Activated CD8-positive, alpha-beta memory T cell treated with anti-CD3 and anti-CD28 coated beads for 1 hour (primary cell): ENCODE measurements at places on chromosomes 12 and 14.

DNA sequence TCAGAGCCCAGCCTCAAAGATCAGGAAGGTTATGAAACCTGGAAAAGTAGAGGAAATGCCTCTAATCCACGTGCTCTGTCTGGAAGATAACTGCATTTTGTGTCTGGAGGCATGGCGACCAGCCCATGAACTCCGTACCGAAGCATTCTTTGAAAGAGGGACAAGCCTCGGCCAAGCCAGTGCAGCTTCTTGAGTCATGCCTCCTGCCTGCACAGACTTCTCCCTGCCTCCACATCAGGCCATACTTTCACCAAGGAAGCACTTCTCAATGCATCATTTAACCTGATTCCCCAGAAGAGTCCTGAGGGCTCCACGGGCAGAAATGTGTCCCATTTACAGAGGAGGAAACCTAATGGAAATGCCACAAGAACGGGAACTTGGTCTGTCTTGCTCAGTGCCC is 3.4 kb downstream of the ACTN1 start:
- DNase-seq = no peak

DNA sequence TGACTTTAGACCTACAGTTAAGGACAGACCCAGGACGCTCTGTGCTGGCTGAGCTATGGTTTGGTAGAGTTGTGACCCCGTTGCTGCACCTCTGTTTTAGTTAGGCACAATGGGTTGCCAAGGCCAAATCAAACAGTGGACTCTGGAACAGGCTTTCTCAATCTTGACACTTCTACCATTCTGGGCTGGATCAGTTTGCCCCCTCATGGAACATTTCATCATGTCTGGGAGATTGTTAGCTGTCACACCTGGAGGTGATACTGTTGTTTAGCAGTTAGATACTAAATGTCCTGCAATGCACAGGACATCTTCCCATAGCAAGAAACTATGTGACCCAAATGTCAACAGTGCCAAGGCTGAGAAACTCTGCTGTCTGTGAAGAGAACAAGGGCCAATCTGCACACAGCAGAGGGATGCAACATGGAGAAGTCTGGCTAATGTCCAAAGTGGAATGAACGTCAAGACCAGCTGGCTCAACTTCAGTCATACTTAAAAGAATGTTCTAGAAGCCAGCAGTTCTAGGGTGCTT is 65.6 kb upstream of the DICER1 start:
- no peak for DNase-seq

DNA sequence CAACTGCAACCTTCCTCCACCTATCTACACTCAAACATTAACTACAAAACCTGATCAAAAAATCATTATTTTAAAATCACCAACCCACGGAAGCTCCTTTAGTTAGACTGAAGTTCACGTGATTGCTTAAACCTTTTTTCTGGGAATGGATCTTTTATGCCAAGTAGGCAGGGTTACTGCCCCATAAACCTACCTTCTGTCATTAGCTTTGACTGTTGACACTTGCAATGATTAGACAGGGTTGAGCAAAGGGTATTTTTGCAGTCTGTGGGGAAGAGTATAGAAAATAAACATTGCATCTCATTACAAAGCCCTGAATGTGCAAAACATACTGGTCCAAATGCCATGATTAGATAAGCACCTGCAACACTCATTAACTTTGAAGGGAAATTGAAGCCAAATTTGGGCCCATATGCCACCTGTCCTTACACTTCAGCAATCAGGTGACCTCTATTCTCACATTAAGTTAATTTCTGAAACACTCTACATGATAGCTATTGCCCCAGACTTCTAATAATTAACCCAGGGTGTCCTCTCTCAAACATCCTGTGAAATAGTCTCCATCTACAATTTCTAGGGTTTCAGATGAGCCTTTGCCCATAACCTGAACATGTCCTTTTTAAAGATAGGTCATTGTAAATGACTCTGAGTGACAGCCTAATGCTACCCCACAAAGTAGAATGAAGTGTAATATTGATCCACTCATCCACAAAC is 156.0 kb upstream of the PLEKHG7 start:
- no peak for DNase-seq

- no peak for DNase-seq
Measured at GRCh38 chr14:64656986-64657385, 47.2 kb upstream of the PLEKHG3 start.

DNA sequence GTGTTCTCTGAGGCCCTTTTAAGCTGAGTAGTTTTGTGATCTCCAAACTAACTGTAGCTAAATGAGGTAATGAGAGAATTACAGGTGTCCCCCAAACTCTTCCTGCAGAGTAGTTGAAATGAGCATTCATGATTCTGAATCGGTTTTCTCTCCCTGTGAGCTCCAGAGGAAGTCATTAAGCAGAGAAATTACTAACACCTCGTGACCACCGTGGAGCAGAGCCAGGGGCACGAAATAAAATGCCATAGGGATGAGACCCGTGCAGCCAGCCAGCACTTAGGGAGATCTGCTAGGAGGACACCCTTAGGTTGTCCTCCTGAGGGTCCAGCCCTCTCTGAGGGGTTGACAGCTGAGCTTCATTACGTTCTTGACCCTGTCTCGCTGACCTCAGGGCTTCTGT is 79.5 kb downstream of the SLC25A47 start:
- DNase-seq = no peak

DNA sequence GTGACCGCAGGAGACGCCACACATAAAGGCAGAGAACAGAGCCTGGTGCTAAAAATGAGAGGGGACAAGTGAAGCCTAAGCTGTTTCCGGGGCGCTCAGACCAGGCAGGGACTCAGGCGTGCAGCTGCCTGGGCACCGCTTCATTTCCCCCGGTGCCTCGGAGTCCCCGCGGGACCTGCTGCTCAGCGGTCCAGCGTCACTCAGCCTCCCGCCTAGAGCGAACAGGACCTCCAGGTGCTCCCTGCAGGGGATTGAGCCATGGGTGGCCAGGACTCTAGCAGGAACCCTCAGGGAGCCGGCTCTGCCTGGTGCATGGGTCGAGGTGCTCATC is 31.0 kb downstream of the CCDC85C start:
- no peak for DNase-seq

GRCh38 chr12:12488823-12489550 is 73.7 kb downstream of the DUSP16 start:
- no peak for DNase-seq

GRCh38 chr14:63952053-63952932 is 99.5 kb downstream of the SYNE2 start:
- DNase-seq = no peak

DNA sequence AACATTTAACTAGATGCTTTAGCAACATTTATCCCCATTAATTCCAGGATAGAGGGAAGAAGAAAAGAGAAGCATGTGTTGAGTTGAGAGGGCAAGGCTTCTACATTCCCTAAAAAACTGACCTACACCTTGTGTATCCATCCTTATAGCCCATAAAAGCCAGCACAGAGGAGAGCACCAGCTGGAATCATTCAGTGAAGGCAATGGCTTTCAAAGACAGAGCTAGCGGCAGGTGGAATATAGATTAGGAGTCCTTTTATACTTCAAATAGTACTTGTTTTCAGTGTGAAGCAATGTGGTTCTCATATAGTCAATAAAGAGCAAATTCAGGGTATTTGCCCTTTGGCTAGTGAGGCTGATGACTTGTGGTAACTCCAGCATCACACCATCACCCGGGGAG is 94.4 kb downstream of the TBC1D30 start:
- DNase-seq = no peak

GRCh38 chr12:122860854-122861586 is 25.8 kb downstream of the HIP1R start:
- DNase-seq = no peak

GRCh38 chr14:85528080-85528896 is 1.7 kb upstream of the FLRT2 start:
- no peak for DNase-seq
